Spleen (tissue), 13 donors: ENCODE measurements at places on chromosomes 12 and 14. TPM values are rescaled to one million over a fixed set of nuclear protein-coding genes. Genes with fewer than 3 reads are reported as not detected.

Gene OR4L1
- polyA plus RNA-seq: not detected

Gene TBX3
- polyA plus RNA-seq: 6.9 TPM

Gene HIP1R
- polyA plus RNA-seq: 65.1 TPM

Gene KNTC1
- 16.9 TPM for polyA plus RNA-seq

Gene RAB5B
- 35.1 TPM for polyA plus RNA-seq

- H3K4me1 ChIP-seq: no peaks in the 10 kb centered on the region
- no peak overlapping the region for H3K4me3 ChIP-seq
- H3K36me3 ChIP-seq: no peaks in the 10 kb centered on the region
- no peak overlapping the region for H3K27ac ChIP-seq
- no peak for DNase-seq
Measured at GRCh38 chr12:114194956-114195355, 211.0 kb downstream of the TBX5 start.

- no peak overlapping the region for H3K4me3 ChIP-seq
- DNase-seq: no peak
- no peaks in the 10 kb centered on the region for H3K36me3 ChIP-seq
- H3K27ac ChIP-seq: no peak overlapping the region
- peaks cover 14% of the 10 kb centered on the region for H3K27me3 ChIP-seq
- no peaks in the 10 kb centered on the region for H3K4me1 ChIP-seq
Measured at GRCh38 chr12:15856097-15856982, 25.8 kb upstream of the STRAP start.

DNA sequence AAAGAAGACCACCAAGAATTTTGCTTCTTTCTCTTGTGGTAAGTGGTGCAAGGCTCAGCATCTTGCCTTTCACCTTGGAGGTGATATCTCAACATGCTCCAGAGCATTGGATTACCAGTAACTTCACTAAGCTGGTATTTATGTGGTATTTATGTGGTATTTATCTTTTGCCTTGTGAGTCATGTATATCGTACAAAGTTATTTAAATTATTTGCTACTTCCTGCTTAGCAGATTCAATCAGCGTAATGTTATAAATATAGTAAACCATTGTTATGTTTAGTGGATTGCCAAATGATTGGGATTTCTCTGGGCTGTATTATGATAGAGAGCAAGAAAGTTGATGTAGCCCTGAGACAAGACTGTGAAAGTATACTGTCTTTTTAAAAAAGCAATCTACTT is 366.4 kb downstream of the IPO8 start:
- H3K27me3 ChIP-seq: no peaks in the 10 kb centered on the region
- H3K4me1 ChIP-seq: no peaks in the 10 kb centered on the region
- no peak overlapping the region for H3K27ac ChIP-seq

DNA sequence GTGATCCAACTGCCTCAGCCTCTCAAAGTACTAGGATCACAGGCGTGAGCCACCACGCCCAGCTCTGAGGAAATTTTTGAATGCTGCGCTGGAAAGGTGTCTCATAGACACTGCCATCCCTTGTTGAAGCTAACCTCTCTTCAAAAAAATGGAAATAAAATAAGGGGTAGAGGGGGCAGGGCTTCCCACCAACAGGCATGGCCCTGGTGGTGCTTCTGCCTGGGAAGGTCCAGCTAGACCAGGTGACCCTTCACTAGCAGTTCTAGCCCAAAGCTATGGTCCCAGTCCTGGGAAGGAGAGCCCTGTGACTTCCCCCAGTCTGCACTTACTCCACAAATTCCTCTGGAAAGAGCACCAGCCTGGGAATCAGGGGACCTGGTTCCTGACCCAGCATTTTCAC is 45.7 kb upstream of the TSPAN11 start:
- no peak overlapping the region for H3K4me3 ChIP-seq
- no peaks in the 10 kb centered on the region for H3K27me3 ChIP-seq
- no peaks in the 10 kb centered on the region for H3K4me1 ChIP-seq
- no peak overlapping the region for H3K27ac ChIP-seq

DNA sequence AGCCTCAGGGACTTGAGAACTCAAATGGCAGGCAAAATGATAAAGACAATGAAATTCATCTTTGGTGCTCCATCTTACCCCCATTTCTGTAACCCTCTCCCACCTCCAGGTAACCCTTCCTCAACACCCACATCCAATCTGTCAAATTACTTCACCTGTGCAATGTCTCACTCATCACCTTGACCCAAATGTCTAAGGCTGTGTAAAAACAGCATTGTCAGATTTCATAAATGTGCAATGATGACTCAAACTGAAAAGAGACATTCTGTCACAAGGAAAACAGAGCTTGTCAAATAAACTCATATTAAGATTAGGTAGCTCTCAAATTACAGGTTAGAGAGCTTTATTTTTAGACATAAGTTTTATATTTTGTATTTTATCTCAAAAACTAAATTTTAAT is 19.9 kb upstream of the COCH start:
- H3K27ac ChIP-seq: no peak overlapping the region
- H3K36me3 ChIP-seq: no peaks in the 10 kb centered on the region
- H3K27me3 ChIP-seq: no peaks in the 10 kb centered on the region
- no peaks in the 10 kb centered on the region for H3K4me1 ChIP-seq
